Stimulated activated CD8-positive, alpha-beta memory T cell treated with anti-CD3 and anti-CD28 coated beads, Interleukin-15, amount 100 ng/mL, for 4 hours (primary cell): ENCODE measurements at places on chromosomes 3 and 15.

DNA sequence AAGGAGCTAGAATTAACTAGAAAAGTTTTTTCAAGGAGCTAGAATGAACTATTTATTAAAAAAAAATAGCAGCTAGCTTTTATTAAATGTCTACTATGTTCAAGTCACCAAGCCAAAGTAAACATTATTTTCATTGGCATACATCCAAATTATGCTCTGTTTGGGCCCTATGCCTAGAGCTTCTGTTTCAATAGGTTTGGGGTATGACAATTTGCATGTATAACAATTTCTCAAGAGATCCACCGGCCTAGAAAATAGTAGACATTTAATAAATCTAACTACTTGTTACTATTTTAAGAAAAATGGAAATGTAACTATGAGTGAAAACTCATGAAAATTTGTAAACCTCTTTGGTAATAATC is 8.0 kb downstream of the GABRR3 start:
- DNase-seq, result no peak

GRCh38 chr3:56754741-56755417 is 46.9 kb downstream of the ARHGEF3 start:
- peak; percentile 3 for DNase-seq

DNA sequence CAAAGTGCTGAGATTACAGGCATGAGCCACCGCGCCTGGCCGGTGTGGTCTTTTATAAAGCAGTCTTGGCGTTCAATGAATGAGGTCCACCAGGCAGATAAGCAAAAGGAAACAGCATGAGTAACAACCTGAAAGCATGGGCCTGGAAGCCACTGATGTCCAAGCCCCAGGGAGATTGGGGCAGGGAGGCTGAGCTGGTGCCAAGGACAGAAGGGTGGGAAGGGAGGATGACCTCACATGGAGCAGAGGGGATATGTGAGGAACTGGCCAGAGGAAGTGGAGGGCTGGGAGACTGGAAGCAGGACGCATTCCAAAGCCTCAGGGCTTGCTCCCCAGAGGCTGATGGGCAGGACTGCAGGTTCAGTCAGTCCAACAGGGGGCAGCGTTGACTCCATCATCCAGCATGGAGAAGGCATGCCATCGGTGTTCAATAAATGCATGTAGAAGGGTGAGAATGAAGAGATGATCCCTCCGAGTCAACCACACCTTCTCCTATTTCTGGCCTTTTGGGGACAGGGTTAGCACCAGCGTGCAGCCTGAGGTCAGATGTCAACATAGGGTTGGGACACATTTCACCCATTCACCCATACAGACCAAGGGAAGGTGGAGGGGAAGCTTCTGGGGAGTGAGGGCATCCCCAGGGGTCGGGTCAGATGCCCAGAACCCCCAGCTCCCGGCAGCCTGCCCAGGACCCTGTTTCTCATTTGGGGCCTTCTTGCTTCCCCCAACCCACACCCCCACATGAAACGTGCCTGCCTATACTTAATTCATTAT is 14.8 kb downstream of the MYL3 start:
- no peak for DNase-seq

DNA sequence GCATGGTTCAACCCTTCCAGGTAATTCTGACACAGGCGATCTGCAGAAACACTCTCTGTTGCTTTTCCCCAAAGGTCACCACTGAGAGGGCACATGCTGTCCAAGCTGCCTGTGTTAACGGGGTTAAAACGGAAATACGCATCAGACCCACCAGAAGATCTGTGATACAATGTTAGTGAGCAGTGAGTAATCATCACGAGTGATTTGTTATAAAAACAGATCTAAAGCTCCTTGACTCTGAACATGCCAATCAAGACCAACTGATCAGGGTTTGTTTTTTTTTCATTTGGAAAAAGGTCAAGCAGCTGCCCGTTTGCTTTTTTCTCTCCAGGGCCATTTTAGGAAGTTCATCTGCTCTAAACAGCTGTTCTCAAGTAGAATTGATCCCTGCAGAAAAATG is 43.2 kb downstream of the FGF12 start:
- DNase-seq, result no peak
